Vagina (tissue), 2 donors: ENCODE measurements at places on chromosomes 12 and 14. TPM values are rescaled to one million over a fixed set of nuclear protein-coding genes. Genes with fewer than 3 reads are reported as not detected.

GRCh38 chr12:40439771-40440492 lies 215.1 kb downstream of the LRRK2 start:
- no peaks in the 10 kb centered on the region for H3K27me3 ChIP-seq
- H3K27ac ChIP-seq, result no peak overlapping the region
- H3K36me3 ChIP-seq, result no peaks in the 10 kb centered on the region
- no peak for DNase-seq

Gene SLC39A2
- total RNA-seq, result 5.4 TPM

DNA sequence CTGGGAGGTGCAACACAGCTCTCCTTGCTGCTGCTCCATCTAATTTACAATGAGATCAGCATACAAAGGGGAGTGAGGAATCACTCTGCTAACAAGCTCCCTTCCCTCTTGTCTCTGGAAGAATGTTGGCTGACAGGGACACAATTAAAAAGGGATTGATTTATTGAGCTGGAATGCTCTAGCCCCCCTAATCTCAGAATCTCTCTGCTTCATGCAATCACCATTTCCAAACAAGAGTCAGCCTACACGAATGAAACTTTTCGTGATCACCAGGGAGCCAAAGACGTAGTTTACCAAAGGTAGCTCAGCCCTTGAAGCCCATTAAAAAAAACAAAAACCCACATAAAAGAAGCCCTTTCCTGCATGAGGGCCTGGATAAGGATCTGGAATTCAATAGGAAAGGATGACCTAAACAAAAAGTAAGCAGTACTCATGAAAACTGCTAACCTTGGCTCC lies 223.8 kb downstream of the C12orf75 start:
- H3K36me3 ChIP-seq, result no peaks in the 10 kb centered on the region
- no peaks in the 10 kb centered on the region for H3K27me3 ChIP-seq
- no peak for DNase-seq

Gene LGR5
- 2.7 TPM for total RNA-seq

GRCh38 chr12:46815809-46816208 lies 10.0 kb downstream of the SLC38A4 start:
- DNase-seq, result no peak
- H3K36me3 ChIP-seq, result no peaks in the 10 kb centered on the region
- no peaks in the 10 kb centered on the region for H3K27me3 ChIP-seq
- H3K4me3 ChIP-seq, result no peak overlapping the region

DNA sequence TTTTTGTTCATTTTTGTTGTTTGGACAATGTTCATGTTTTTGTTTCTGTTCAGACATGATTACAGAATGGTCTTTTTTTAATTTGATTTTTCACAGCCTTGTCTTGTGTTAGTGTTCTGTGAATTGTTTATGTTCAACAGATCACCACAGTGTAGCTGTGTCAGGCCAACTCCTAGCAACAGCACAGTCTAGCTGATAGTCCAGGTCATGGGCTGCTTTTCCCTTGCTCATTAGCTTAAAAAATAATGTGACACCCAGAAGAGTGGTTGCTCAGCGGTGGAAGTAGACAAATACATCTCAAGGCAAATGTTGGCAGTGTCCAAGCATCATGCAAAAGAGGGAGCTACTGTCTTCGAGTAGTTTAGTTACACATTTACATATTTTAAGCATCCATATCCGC lies 22.4 kb downstream of the WBP11 start:
- H3K4me1 ChIP-seq, result peaks cover 19% of the 10 kb centered on the region
- no peak overlapping the region for H3K4me3 ChIP-seq
- no peak for DNase-seq
- H3K36me3 ChIP-seq, result no peaks in the 10 kb centered on the region
- no peak overlapping the region for H3K27ac ChIP-seq

- peaks cover 15% of the 10 kb centered on the region for H3K36me3 ChIP-seq
- no peak overlapping the region for H3K4me3 ChIP-seq
- no peaks in the 10 kb centered on the region for H3K27me3 ChIP-seq
- no peak for DNase-seq
- no peak overlapping the region for H3K27ac ChIP-seq
Observed at GRCh38 chr12:125136702-125137101, 71.5 kb downstream of the AACS start.

DNA sequence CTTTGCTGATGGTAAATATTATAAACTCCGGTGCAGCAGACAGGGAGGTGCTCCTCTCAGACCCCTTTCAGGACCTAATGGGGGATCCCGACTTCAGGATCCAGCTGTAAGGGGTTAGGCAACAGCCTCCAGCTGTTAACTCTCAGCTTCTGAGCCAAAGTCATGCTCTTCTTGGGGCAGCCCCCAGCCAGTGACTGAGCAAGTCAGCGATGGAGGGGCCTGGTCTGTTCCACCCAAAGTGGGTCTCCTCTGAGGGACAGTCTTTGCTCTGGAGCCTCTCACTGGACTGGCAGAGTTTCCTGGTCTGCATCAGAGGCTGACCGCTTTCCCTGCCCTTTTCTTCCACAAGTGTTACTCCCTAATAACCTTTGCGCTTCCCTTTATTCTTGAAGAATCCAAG lies 184.2 kb upstream of the DIO3 start:
- peak; percentile 91 for DNase-seq
- no peak overlapping the region for H3K4me3 ChIP-seq
- no peaks in the 10 kb centered on the region for H3K36me3 ChIP-seq

Gene RPL10L
- total RNA-seq, result not detected

DNA sequence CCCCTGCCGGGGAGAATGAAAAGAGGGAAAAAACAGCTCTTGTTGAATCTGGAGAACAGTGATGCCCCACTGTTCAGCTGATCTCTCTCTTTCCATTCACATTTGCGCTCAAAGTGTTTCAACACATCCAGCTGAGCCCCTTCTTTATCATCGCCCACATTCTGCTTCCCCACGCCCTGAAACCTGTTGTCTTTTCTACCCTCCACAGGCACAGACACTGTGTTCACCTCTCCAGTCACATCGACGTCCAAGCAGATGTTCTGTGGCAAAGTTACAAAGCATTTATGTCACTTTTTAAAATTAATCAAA lies 338.7 kb downstream of the EGLN3 start:
- no peaks in the 10 kb centered on the region for H3K36me3 ChIP-seq
- no peaks in the 10 kb centered on the region for H3K4me1 ChIP-seq
- H3K27ac ChIP-seq, result no peak overlapping the region
- no peaks in the 10 kb centered on the region for H3K27me3 ChIP-seq

Gene KRT6C
- total RNA-seq, result 257 TPM

Gene ADAM21
- not detected for total RNA-seq

DNA sequence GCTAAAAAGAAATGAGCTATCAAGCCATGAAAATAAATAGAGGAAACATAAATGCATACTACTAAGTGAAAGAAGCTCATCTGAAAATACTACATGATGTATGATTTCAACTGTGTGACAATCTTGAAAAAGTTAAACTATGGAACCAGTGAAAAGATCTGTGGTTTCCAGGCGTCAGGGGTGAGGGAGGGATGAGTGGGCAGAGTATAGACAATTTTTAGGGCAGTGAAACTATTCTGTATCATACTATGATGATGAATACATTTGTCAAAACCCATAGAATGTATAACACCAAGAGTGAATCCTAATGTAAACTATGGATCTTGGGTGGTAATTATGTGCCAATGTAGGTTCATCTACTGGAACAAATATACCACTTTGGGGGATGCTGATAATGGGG lies 21.3 kb downstream of the SPX start:
- no peaks in the 10 kb centered on the region for H3K27me3 ChIP-seq
- no peak overlapping the region for H3K4me3 ChIP-seq
- no peaks in the 10 kb centered on the region for H3K36me3 ChIP-seq
- H3K27ac ChIP-seq, result no peak overlapping the region
- no peaks in the 10 kb centered on the region for H3K4me1 ChIP-seq

DNA sequence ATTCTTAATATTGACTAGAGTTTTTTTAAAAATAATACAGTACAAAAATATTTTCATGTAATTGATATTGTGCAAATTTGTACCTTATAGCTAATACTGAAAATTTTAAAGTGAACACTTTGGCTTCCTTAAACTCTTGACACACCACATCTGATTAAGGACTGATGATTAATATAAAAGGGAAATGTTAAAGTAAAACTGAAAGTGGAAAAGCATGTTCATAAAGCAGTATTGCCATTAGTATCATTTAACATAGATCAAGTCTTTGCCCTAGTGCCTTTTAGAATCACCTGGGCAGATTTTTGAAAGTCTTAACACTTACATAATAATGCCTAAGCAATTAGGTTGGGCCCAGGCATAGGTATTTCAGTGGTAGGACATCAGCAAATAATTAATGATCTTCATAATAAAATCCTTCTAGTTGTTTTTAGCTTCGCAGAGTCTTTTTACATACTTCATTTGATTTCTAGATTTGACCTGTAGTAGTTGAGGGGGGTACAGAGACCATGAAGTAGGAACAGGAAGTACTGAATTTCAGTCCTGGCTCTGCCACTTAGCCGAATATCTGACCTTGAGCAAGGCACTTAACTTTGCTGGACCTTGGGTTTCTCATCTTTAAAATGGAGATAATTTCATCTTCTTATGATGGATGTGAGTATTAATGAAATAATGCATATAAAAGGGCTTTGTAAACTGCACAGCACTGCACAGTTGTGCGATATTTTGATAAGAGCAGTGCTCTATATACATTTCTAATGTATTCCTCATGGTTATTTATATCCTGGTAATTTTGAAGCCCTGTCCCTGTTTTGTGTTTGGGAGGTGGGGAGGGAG lies 43.7 kb downstream of the MARK3 start:
- peak overlapping the region; percentile 30 for H3K27ac ChIP-seq
- DNase-seq, result no peak
- peaks cover 18% of the 10 kb centered on the region for H3K4me1 ChIP-seq
- no peaks in the 10 kb centered on the region for H3K27me3 ChIP-seq
- H3K4me3 ChIP-seq, result no peak overlapping the region

Gene SLC25A47
- not detected for total RNA-seq

- no peak for DNase-seq
- peaks cover 56% of the 10 kb centered on the region for H3K36me3 ChIP-seq
- no peak overlapping the region for H3K27ac ChIP-seq
- no peaks in the 10 kb centered on the region for H3K4me1 ChIP-seq
Observed at GRCh38 chr14:74733221-74733620, 20.3 kb downstream of the FCF1 start.

Gene DHRS2
- total RNA-seq, result 0.25 TPM

- H3K27me3 ChIP-seq, result no peaks in the 10 kb centered on the region
- H3K36me3 ChIP-seq, result no peaks in the 10 kb centered on the region
- H3K4me3 ChIP-seq, result no peak overlapping the region
- peaks cover 8% of the 10 kb centered on the region for H3K4me1 ChIP-seq
- no peak overlapping the region for H3K27ac ChIP-seq
- no peak for DNase-seq
Observed at GRCh38 chr14:89748004-89748403, 206.5 kb downstream of the EFCAB11 start.

GRCh38 chr12:115320967-115321366 lies 637.0 kb upstream of the TBX3 start:
- H3K36me3 ChIP-seq, result no peaks in the 10 kb centered on the region
- no peak overlapping the region for H3K27ac ChIP-seq
- no peak overlapping the region for H3K4me3 ChIP-seq
- H3K4me1 ChIP-seq, result peaks cover 28% of the 10 kb centered on the region
- no peaks in the 10 kb centered on the region for H3K27me3 ChIP-seq

Gene TOMM20L
- not detected for total RNA-seq

Gene KIF5A
- total RNA-seq, result 4.4 TPM

GRCh38 chr12:7142056-7142644 lies 12.0 kb downstream of the CLSTN3 start:
- no peaks in the 10 kb centered on the region for H3K27me3 ChIP-seq
- H3K4me1 ChIP-seq, result no peaks in the 10 kb centered on the region
- DNase-seq, result no peak

Gene KRT82
- not detected for total RNA-seq

- H3K27me3 ChIP-seq, result no peaks in the 10 kb centered on the region
- H3K4me1 ChIP-seq, result no peaks in the 10 kb centered on the region
- H3K36me3 ChIP-seq, result no peaks in the 10 kb centered on the region
- H3K4me3 ChIP-seq, result no peak overlapping the region
- no peak overlapping the region for H3K27ac ChIP-seq
- no peak for DNase-seq
Observed at GRCh38 chr12:97680751-97681150, 218.1 kb downstream of the RMST start.

DNA sequence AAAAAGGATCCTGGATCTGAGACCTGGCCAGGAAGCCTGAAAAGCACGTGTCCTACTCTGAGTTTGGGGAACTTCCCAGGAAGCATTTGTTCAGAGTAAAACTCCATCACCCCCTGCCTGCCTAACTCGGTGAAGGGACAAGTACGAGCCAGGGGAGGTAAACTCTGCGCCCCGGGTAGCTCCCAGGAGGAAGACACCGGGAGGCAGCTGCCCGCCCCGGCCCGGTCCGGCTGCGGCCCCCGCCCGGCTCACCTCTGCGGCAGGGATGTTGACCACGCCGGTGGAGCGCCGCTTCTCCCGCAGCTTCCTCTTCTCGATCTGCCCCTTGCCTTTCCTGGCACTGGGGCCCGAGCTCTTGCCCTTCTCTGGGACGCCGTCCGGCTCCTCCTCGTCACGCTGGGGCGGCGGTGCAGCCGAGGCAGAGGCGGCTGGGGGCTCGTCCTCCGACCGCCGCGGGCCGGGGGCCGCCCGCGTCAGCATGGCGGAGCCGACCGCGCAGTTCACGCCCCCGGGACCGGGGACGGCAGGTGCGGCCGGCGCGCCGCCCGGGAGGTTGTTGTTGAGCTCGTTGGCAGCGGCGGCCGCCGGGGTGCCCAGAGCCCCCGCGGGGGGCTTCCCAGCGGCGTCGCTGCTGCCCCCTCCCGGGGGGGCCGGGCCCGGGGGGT lies 1.2 kb downstream of the PAWR start:
- H3K4me3 ChIP-seq, result peak overlapping the region; percentile 99
- no peak for DNase-seq
- no peaks in the 10 kb centered on the region for H3K27me3 ChIP-seq
- no peaks in the 10 kb centered on the region for H3K36me3 ChIP-seq
- peaks cover 23% of the 10 kb centered on the region for H3K4me1 ChIP-seq

GRCh38 chr12:80830533-80831088 lies 107.1 kb downstream of the LIN7A start:
- H3K4me3 ChIP-seq, result no peak overlapping the region
- DNase-seq, result no peak
- no peak overlapping the region for H3K27ac ChIP-seq
- no peaks in the 10 kb centered on the region for H3K36me3 ChIP-seq

Gene ITPR2
- total RNA-seq, result 48.1 TPM

DNA sequence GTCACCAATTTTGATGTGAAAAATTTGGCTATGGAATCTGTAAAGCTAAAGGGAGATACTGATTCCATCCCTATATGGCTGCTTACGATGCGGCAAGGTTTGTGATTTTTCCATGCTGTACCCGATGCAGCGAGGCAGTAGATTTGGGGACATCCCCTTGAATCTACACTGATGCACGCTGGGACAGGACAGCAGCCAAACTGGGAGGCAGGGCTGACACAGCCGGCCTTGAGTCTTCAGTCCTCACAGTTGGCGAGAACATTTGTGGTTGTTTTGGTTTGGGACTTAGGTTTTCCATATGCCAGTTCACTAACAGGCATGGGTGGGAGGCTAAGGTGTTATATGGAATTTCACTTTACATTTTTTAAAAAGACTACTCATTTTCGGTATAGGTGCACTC lies 3.8 kb downstream of the GALNT16 start:
- peaks cover 29% of the 10 kb centered on the region for H3K4me1 ChIP-seq
- no peaks in the 10 kb centered on the region for H3K36me3 ChIP-seq
- H3K4me3 ChIP-seq, result no peak overlapping the region
- DNase-seq, result no peak
- H3K27me3 ChIP-seq, result no peaks in the 10 kb centered on the region
